ENCODE measurements at places on chromosomes 11 and 22.

- DNase-seq, result no peak
Measured at GRCh38 chr11:2396471-2396870, 4.1 kb upstream of the TSSC4 start.

- DNase-seq, result no peak
Measured at GRCh38 chr11:4672470-4672869, 25.2 kb downstream of the OR51E2 start.

GRCh38 chr11:131750692-131751091, 380.3 kb downstream of the NTM start:
- no peak for DNase-seq

DNA sequence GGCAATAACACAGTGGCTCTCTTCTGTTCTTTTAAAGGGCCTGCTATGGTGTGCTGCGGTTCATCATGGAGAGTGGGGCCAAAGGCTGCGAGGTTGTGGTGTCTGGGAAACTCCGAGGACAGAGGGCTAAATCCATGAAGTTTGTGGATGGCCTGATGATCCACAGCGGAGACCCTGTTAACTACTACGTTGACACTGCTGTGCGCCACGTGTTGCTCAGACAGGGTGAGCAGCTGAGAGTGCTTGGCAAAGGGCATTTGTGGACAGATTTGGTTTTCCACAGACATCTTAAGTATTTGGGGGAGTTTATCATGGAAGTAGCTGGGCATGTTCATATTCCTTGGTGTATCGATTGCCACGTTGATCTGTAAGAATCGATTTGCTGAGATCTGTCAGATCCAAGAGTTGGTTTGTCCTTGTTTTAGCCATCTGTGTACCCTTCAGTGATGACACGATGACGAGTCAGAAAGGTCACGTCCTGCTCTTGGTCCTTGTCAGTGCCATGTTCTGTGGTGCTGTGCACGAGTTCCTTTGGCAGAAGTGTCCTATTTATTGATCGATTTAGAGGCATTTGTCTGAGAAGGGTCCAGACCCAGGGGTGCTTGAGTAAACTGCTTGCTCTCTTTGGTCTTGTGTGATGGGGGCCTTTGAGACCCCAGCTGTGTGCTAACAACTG, 4.8 kb downstream of the RPS3 start:
- DNase-seq, result no peak

GRCh38 chr11:134071766-134072402, 3.0 kb downstream of the JAM3 start:
- no peak for DNase-seq

DNA sequence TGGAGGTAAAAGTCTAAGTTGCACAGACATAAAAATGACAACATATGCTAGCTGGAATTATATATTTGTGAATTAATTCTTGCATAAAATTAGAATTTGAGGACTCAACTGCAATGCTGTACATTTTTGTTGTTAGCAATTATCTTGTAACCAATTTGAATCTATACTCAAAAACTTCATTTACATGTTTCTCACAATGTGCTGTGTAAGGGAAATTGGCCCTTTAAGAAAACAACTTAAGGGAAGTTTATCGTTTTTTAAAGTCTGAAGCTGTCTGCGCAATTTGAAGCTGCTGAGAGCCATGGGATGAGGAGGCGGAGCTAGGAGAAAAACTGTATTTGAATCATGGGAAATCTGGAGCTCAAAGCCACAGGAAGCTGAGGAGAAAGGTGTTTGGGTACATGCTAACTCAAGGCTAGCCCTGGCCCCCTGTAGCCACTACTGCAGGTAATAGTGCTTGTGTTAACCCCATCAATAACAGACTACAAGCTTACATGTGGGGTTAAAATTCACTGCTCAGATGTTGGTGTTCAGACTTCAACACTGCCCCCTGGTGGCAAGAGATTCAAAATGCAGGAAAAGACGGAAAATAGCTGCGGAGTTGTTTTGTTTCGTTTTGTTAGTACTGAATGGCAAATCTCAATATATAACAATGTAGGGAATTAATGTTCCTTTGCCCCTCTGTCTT, 126.1 kb downstream of the BRD1 start:
- no peak for DNase-seq

DNA sequence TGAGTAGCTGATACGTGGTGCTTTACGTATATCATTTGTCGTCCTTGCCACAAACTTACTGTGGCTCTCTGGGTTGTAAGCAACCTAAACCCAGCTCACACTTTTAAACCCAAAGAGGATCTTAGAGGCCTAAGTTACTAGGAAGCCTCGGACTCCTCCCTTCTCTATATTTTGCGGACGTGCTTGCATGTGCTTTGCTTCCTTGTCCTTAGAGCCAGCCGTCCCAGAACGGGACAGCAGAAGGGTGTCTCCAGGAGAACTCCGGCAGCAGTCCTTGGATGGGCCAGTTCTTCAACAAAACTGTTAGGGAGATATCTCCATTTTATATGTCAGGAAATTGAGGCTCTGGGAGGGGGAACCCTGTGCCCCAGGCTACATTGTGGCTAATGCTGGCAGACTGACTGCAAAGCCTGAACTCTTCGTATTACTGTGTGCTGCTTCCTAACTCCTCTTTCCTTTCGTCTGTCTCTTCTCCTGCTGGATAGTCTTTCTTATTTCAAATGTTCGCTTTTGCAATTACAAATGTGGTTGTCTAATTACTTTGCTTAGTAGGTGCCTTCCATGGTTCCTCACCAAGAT, 33.8 kb downstream of the TNRC6B start:
- no peak for DNase-seq

- no peak for DNase-seq
Measured at GRCh38 chr11:93005239-93005638, 35.8 kb downstream of the MTNR1B start.

DNA sequence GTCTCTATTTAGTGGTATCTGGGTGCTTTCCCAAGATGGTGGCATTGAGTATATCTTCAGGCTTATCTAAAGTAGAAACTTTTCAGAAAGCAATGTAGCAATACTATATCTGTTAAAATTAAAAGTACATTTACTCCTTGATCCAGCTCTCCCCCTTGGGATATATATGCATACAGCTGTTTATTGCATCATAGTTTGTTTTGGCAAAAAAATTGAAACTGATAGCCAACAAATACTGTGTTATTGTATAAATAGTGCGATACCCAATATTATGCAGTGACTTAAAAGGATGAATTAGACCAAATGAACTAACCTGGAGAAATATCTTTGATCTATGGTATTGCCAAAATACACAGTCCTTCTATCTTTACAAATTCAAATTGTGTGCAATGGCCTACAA, 8.4 kb upstream of the OR10A3 start:
- DNase-seq, result no peak

DNA sequence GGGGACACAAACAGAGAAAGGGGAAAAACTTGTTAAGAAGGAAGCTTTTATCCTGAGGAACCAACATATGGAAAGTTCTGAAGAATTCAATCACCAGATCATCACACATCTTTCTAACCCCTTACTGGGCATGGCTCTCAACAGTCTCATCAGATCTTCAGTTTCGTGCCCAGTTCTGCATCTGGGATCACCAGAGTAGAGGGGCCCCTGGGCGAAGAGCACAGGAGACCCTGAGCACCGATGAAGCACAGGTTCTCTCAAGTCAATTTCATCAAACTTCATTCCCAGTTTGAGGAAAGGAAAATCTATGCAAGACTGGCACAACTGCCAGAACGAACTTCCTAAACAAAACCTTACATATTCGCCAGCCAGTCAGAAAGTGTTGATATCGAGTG, 8.5 kb upstream of the PYGM start:
- DNase-seq, result no peak

GRCh38 chr11:2466869-2467694, 22.3 kb downstream of the KCNQ1 start:
- no peak for DNase-seq

DNA sequence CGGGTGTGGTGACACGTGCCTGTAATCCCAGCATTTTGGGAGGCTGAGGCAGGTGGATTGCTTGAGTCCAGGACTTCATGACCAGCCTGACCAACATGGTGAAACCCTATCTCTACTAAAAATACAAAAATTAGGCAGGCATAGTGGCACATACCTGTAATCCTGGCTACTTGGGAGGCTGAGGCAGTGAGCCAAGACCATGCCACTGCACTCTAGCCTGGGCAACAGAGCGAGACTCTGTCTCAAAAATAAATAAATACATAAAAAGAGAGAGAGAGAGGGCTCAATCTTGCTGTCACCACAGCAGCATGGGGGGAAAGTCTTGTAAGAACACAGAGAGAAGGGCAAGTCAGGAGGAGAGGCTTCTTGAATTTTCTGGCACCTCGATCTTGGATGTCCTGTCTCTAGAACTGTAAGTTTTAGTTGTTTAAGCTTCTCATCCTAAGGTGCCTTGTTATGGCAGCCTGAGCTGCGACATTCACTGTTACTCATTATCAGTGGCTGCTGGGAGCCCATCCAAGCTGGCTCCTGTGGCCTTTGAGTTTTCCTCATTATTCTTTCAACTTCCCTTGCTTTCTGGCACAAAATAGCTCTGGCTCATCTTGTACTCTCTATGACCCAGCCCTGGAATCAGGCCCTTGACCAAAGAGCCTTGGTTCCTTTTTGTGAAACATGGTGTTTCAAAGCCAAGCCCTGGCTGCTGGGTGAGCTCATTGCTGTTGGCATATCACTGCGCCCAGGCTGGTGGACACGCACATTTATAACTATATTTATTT, 8.0 kb upstream of the PSMC3 start:
- no peak for DNase-seq

DNA sequence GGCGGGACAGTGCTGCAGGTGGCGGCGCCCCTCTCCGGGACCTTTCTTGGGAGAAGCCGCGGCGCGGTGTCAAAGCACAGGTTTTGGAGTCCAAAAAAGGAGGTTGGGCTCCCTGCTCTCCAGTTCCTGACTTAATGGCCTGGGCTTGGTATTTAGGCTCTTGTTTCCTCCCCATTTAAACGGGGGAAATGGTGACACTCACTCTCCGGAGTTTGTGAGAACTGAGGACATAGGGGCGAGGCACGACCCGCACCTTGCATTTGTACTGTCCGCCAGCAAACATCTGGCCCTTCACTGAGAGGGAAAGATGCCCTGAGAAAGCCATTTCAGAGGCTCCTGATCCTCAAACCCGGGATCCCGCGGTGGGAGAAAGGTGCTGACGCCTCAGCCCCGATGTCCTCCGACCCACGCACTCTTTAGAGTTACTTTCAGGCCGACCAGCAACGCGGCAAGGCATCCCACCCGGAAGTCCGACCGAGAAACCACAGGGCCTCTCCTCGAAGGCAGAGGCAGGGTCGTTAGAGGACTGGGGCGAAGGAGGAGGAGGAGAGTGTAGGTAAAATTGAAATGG, 2.9 kb upstream of the WDR74 start:
- no peak for DNase-seq

DNA sequence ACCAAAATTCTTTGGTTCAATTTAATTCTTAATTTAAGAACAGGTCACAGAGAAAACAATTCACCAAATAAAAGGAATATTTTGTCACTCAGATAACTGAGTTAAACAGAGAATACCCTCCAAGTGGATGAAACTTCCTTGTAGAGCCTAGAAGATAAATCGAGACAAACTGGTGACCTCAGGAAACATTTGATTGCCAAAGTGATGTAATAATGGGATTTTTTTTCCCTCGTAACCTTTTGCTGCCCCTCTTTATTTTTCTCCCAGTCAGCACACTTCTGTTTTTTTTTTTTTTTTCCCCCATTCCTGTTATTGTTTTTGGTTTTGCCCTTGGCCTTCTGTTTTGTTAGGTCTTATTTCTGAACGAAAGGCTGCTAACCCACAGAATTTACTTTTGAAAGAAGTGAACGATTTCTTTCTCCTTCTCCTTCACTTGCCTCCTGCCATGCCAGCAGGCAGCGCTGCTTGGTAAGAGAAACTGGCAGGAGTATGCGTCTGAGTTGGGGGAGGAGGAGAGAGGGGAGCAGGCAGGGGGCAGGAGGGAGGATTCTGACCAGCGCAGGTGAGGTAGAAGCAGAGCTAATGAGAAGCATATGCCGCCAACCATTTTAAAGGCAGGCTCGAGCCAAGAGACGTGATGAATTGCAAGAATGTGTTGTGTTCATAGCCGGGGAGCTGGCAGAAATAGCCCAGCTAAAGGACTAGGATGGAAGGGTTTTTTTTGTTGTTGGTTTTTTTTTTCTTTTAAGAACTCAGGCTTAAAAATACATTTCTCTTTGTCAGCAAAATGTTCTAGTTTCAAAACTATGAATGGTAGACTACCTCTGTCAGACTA, 121.9 kb upstream of the MTMR2 start:
- DNase-seq, result no peak

- DNase-seq, result no peak
Measured at GRCh38 chr22:30610299-30610698, 3.3 kb downstream of the TCN2 start.

- no peak for DNase-seq
Measured at GRCh38 chr11:37511425-37511933, 913.4 kb upstream of the RAG2 start.
